Osteoblast (primary cell): ENCODE measurements at places on chromosomes 5 and 9. TPM values are rescaled to one million over a fixed set of nuclear protein-coding genes. Genes with fewer than 3 reads are reported as not detected.

SPINK4 gene
- total RNA-seq = not detected in 2 replicates

SYK gene
- total RNA-seq = not detected in 2 replicates

SIL1 gene
- total RNA-seq = 60.7 and 65.1 TPM in 2 replicates

CCNJL gene
- total RNA-seq = 0.88 and 1.1 TPM in 2 replicates

LRRC19 gene
- under 0.01 TPM in 2 replicates for total RNA-seq

RNF180 gene
- total RNA-seq = 10.5 and 12.7 TPM in 2 replicates

GPX8 gene
- 143 and 158 TPM in 2 replicates for total RNA-seq

RORB gene
- total RNA-seq = 0.36 and 1.5 TPM in 2 replicates

PDE6A gene
- under 0.01 TPM in 2 replicates for total RNA-seq

SLC46A2 gene
- under 0.01 TPM in 1 of 2 replicates, not detected in the other for total RNA-seq

AIF1L gene
- under 0.01 TPM in 1 of 2 replicates, not detected in the other for total RNA-seq

VCAN gene
- total RNA-seq = 543 and 658 TPM in 2 replicates

F2RL2 gene
- total RNA-seq = 1.1 and 1.5 TPM in 2 replicates

TSLP gene
- total RNA-seq = 0.88 and 1.1 TPM in 2 replicates

TMCO6 gene
- total RNA-seq = 8.3 and 8.5 TPM in 2 replicates

FOXI1 gene
- not detected in 2 replicates for total RNA-seq

SARDH gene
- total RNA-seq = 5.4 and 10.9 TPM in 2 replicates

LCN12 gene
- total RNA-seq = not detected in 2 replicates

KIF4B gene
- not detected in 2 replicates for total RNA-seq

PCDHB5 gene
- total RNA-seq = 1.5 and 2.9 TPM in 2 replicates

OGN gene
- 0.36 and 0.88 TPM in 2 replicates for total RNA-seq

APC gene
- 65.7 and 67.0 TPM in 2 replicates for total RNA-seq

SPINK7 gene
- total RNA-seq = not detected in 2 replicates

SLIT3 gene
- 37.6 and 38.3 TPM in 2 replicates for total RNA-seq

ABCA1 gene
- total RNA-seq = 50.1 and 73.1 TPM in 2 replicates

ALDH1A1 gene
- 0.29 and 0.36 TPM in 2 replicates for total RNA-seq

ANXA2R gene
- 3.5 and 3.6 TPM in 2 replicates for total RNA-seq
